Spinal cord (tissue), 10 donors: ENCODE measurements at places on chromosomes 4 and X. TPM values are rescaled to one million over a fixed set of nuclear protein-coding genes. Genes with fewer than 3 reads are reported as not detected.
A peak's percentile ranks its signal among the peaks of the same experiment; 100 is the strongest.

DNA sequence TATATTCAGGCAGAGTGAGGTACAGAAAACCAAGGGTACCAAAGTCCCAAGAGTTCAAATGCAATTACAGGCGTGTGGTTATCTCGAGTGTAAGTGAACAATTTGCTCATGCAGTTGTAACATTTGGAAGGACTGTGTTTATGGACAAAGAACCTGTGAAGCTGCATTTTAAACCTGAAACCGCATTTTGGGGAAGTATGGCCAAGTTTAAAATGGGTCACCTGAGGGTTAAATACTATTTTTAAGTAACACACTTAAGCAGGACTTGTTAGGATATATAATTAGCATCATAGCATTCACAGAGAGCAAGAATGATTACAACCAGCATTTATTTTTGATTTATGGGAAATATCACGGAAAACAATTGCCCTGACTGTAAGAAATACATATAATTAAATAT is 79.1 kb upstream of the LCORL start:
- no peaks in the 10 kb centered on the region for H3K4me1 ChIP-seq
- no peaks in the 10 kb centered on the region for H3K36me3 ChIP-seq
- no peak for DNase-seq
- H3K4me3 ChIP-seq: no peak overlapping the region
- no peak overlapping the region for H3K27ac ChIP-seq
- no peaks in the 10 kb centered on the region for H3K27me3 ChIP-seq

GRCh38 chr4:164442180-164442579 is 311.8 kb upstream of the SMIM31 start:
- H3K27me3 ChIP-seq: no peaks in the 10 kb centered on the region
- DNase-seq: no peak
- no peak overlapping the region for H3K27ac ChIP-seq
- no peak overlapping the region for H3K4me3 ChIP-seq
- no peaks in the 10 kb centered on the region for H3K36me3 ChIP-seq

DNA sequence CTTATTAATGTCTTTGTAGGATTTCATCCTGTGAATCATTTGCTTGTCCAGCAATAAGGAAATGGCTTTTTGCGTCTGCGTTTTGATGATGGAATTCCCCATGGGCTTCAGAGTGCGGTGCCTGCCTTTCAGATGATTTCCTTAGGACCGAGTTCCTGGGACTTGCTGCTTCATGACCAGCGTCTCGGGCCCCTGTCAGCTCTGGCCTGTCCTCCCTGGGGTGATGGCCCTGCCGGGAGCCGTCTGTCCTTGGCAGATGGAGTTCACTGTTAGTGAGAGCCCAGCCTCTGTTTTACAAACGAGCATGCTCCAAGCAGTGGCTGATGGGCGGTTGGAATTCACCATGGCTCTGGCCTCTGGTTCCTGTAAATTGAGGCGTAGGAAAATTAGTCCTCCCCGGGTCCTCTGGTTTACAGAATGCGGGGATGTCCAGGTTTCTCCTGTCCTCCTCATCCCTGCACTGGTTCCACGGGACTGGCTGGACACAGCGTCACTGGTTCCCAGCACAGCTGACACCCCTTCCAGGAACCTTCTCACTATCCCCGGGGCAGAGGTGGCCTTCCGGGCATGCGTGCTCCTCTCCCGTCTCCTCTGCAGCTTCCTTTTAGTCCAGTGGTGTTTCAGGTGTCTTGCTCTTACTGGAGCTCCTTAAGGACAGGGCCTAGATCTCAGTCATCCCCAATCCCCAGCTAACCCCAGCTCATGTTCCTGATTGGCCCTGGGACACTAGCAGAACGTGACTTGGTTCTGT is 34.9 kb downstream of the TBC1D14 start:
- no peak overlapping the region for H3K27ac ChIP-seq
- no peak overlapping the region for H3K4me3 ChIP-seq
- no peaks in the 10 kb centered on the region for H3K27me3 ChIP-seq
- H3K4me1 ChIP-seq: peaks cover 32% of the 10 kb centered on the region

DNA sequence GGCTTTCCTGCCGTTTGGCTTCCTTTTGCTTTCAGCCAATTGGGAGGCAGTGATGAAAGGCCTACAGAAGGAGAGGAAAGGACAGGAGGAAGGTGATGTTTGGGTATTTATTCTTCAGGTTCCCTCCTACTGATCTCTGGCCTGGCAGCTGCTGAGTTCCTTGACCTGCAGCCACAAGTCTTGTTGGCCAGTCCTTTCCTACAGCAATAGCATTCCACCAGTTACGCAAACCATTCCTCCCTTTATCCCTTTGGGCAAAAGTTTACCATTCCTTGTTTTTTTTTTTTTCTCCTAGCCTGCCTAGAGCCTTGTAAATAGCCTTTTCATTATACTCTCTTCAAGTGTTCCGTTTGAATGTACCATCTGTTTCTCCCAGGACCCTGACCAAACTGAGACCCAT is 198.1 kb upstream of the FTHL17 start:
- no peaks in the 10 kb centered on the region for H3K4me1 ChIP-seq
- H3K4me3 ChIP-seq: no peak overlapping the region

DNA sequence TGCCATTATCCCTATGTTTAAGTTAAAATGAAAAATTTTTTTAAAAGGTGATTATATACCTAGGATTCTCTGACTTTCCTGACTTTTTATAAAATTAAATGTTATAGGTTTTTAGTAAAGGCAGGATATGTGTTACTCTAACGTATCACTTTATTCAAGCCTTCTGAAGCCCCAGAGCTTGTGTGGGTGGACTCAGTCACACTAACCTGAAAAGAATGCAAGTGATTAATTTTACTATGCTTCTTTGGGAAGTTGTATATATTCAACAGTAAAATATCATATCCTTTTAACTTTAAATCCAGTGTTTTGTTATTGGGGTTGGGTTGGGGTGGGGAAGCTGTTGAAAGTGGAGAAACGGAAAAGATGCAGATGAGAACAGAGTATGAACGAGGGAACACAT is 22.8 kb downstream of the PDLIM3 start:
- H3K27me3 ChIP-seq: no peaks in the 10 kb centered on the region
- H3K4me1 ChIP-seq: no peaks in the 10 kb centered on the region
- no peak overlapping the region for H3K4me3 ChIP-seq
- H3K36me3 ChIP-seq: no peaks in the 10 kb centered on the region
- no peak for DNase-seq
- H3K27ac ChIP-seq: no peak overlapping the region

GRCh38 chrX:33892670-33893069 is 239.4 kb downstream of the FAM47A start:
- no peaks in the 10 kb centered on the region for H3K4me1 ChIP-seq
- no peak overlapping the region for H3K27ac ChIP-seq
- H3K27me3 ChIP-seq: no peaks in the 10 kb centered on the region
- no peak overlapping the region for H3K4me3 ChIP-seq

- no peaks in the 10 kb centered on the region for H3K27me3 ChIP-seq
- no peak overlapping the region for H3K27ac ChIP-seq
- H3K4me3 ChIP-seq: no peak overlapping the region
Measured at GRCh38 chr4:109645874-109646710, 57.2 kb downstream of the CASP6 start.

DNA sequence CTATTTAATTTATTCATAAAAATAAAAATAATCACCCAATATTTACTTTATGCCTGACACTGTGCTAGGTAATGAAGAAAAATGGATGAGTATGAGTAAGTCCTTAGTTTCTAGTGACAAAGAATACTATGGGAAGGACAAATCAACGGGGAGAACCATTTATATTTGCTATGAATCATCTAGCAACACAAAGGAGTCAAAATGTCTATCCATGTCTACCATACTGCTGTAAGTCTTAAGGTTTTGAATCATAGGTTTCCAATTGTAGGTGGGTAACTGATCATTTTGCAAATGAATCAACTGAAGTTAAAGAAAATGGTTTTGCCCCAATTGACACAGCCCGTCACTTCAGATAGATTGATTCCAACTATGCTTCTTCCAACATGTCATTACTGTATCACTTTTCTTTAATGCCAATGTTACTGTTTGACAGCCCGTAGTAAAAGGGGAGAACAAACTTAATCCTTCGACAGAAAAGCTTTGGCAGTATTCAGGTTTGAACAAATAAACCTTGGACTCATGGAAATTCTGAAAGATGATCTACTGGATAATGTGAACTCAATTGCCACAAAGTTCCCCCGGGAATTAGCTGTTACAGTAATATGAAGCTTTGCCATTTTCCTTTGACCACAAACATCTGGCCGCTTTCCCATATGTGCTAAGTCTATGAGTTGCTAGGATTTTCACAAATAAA is 3.2 kb downstream of the TDO2 start:
- no peak for DNase-seq
- no peaks in the 10 kb centered on the region for H3K4me1 ChIP-seq
- no peak overlapping the region for H3K27ac ChIP-seq

DNA sequence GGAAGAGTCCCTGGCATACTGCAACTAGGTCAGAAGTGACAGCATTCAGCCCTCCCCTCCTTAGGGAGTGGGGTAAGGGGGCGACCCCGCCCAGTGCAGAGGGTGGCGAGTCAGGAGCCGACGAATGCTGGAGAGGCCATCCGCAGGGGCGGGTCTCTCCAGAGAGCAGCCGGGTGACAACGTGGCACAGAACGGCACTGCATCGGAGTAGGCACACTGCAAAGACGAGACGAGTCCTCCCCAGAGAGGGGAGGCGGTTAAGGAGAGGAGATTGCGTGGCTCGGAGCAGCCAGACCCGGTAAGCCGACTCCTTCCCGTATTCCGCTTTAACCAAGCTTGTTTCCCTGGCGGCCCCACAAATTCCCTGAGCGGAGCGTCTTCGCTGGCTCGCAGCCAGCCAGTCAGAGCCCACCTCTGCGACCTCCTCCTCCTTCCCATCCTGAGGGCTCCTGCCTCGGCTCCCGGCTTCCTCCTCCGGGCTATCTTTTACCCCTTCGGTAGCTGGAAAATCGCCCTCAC is 54.9 kb downstream of the LINC00632 start:
- peaks cover 11% of the 10 kb centered on the region for H3K27me3 ChIP-seq
- DNase-seq: no peak
- peak overlapping the region; percentile 51 for H3K4me3 ChIP-seq
- H3K36me3 ChIP-seq: peaks cover under 1% of the 10 kb centered on the region
- peaks cover 9% of the 10 kb centered on the region for H3K4me1 ChIP-seq

DNA sequence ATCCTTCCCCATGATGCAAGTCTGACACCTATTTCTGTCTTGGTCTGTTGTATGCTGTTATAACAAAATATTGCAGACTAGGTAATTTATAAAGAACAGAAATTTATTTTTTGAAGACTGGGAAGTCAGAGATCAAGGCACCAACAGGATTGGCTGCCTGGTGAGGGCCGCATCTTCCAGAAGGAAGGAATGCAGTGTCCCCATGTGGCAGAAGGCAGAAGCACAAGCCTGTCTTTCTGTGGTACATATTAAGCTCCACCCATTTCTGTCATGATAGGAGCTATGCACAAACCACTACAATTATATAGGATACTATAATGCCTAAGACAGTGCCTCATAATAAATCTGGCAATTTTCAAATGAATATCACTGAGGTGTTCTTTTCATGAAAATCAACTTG is 502.3 kb upstream of the DIAPH2 start:
- no peaks in the 10 kb centered on the region for H3K36me3 ChIP-seq
- no peaks in the 10 kb centered on the region for H3K4me1 ChIP-seq
- DNase-seq: no peak
- H3K27me3 ChIP-seq: peaks cover 4% of the 10 kb centered on the region
- no peak overlapping the region for H3K4me3 ChIP-seq
- H3K27ac ChIP-seq: no peak overlapping the region

GRCh38 chrX:41558531-41558930 is 111.4 kb downstream of the NYX start:
- peak; percentile 21 for DNase-seq
- H3K4me3 ChIP-seq: no peak overlapping the region
- H3K27ac ChIP-seq: no peak overlapping the region
- H3K36me3 ChIP-seq: no peaks in the 10 kb centered on the region
- peaks cover 6% of the 10 kb centered on the region for H3K27me3 ChIP-seq

- H3K27ac ChIP-seq: no peak overlapping the region
- H3K4me3 ChIP-seq: no peak overlapping the region
- H3K27me3 ChIP-seq: peaks cover 2% of the 10 kb centered on the region
- no peak for DNase-seq
Measured at GRCh38 chrX:22126327-22126726, 94.2 kb downstream of the PHEX start.

DNA sequence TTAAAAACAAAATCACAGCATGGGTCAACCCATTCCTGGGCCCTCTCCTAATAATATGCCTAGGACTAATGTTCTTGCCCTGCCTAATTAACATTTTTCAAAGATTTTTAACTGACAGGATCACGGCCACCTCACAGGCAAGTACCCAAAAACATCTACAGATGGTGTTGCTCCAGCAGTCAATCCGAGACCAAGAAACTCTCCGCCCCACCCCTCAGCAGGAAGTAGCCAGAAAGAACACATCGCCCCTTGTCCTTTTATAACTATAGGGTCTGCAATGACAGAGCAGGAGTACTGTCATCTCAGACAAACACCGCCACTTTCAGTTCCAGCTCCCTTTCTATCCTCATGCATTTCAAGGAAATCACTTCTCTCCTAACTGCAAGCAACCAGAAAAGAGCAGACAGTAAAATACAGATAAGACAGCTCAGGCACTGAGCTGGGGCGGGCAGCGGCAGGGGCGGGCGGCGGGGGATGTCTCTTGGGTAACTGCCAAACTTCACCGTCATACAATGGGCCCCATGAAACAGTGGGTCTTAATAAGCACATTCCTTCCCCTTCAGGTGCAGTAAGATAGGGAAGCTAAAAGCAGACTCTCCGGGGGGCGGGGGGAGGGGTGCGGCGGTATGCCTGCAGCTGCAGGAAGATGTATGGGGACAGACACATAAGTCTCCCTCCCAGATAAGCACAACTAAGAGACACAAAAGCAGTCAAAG is 67.4 kb downstream of the ZNF182 start:
- peak; percentile 43 for DNase-seq
- H3K4me3 ChIP-seq: no peak overlapping the region
- H3K36me3 ChIP-seq: no peaks in the 10 kb centered on the region
- no peaks in the 10 kb centered on the region for H3K27me3 ChIP-seq

GRCh38 chr4:183260491-183261151 is 59.5 kb downstream of the CLDN22 start:
- no peak overlapping the region for H3K27ac ChIP-seq
- H3K36me3 ChIP-seq: peaks cover 6% of the 10 kb centered on the region

- H3K4me3 ChIP-seq: no peak overlapping the region
- DNase-seq: no peak
- H3K4me1 ChIP-seq: no peaks in the 10 kb centered on the region
- H3K36me3 ChIP-seq: no peaks in the 10 kb centered on the region
- H3K27ac ChIP-seq: no peak overlapping the region
Measured at GRCh38 chr4:182124359-182124758, 118.8 kb upstream of the TENM3 start.

TCEAL6 gene
- 6.2 TPM for total RNA-seq

MSANTD1 gene
- total RNA-seq: 1.4 TPM

TCEAL9 gene
- 63.8 TPM for total RNA-seq

RCHY1 gene
- total RNA-seq: 48.5 TPM

WDR45 gene
- total RNA-seq: 47.3 TPM

CFI gene
- 88.3 TPM for total RNA-seq

UBE2D3 gene
- 255 TPM for total RNA-seq

CLGN gene
- 6.6 TPM for total RNA-seq
